Naive thymus-derived CD8-positive, alpha-beta T cell (primary cell): ENCODE measurements at places on chromosomes 5 and 9. TPM values are rescaled to one million over a fixed set of nuclear protein-coding genes. Genes with fewer than 3 reads are reported as not detected.

DNA sequence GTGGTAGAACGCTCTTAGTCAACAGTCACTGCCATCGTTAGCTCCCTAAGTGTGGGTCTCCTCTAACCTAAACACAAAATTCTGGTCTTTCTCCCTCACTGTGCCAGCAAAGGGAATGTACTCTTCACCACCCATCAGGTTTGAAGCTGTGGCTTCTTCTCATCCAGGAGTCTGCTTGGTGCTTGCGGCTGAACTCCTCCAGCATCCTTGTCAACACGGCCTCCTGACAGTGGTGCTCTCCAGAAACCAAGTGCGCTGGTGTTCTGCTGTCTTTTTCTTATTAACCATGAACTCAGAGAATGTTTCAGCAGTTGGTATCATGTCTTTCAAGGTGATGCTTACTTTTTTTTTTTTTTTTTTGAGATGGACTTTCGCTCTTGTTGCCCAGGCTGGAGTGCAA is 23.9 kb upstream of the LPCAT1 start:
- no peak overlapping the region for H3K27ac ChIP-seq
- DNase-seq: no peak
- H3K27me3 ChIP-seq: peaks cover 1% of the 10 kb centered on the region
- H3K36me3 ChIP-seq: peaks cover 2% of the 10 kb centered on the region

PRUNE2 gene
- total RNA-seq: not detected

GRCh38 chr9:104868687-104869404 is 59.1 kb downstream of the ABCA1 start:
- peaks cover 13% of the 10 kb centered on the region for H3K36me3 ChIP-seq
- DNase-seq: no peak
- no peaks in the 10 kb centered on the region for H3K27me3 ChIP-seq
- H3K4me1 ChIP-seq: no peaks in the 10 kb centered on the region
- H3K4me3 ChIP-seq: no peak overlapping the region

GRCh38 chr5:116137544-116138378 is 52.9 kb downstream of the COMMD10 start:
- no peak overlapping the region for H3K4me3 ChIP-seq
- no peaks in the 10 kb centered on the region for H3K27me3 ChIP-seq
- H3K36me3 ChIP-seq: peaks cover 4% of the 10 kb centered on the region
- peaks cover 6% of the 10 kb centered on the region for H3K4me1 ChIP-seq
- no peak for DNase-seq

DNA sequence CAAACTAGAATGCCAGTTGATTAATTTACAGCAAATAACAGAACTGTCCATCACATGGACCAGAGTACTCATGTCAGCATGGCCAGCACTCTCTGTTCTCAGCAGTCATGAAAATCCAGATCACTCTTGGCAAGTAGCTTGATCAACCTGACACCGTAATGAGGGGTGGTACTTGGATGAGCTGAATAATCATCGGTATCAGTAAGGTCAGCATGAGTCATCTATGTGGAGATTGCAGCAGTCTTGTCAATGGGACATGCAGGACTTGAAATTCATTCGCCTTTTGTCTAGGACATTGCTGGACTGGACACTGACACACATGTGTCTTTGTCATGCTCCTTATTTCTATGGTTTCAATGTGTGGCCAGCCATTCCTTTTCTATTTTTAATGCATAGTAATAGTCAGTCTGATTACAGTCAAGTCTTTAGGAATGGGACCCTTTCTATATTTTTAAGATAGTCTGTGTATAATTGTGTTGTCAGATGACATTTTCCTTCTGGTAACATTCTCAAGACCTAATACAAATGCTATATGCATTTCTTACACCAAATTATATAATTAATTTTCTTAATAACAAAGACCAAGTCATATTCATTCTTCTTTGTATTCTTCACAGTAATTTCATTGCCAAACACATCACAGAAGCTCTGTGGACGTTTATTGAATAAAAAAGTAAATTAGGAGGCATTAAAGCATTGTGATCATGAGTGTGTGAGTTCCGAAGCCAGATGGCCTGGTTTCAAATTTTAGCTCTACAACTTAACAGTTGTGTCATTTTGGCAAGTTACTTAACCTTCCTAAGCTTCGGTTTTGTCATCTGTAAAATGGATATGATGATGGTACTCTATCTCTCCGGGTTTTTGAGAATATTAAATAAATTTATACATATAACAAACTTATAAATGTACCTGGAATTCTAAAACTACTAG is 57.4 kb downstream of the ADAMTSL1 start:
- no peak overlapping the region for H3K4me3 ChIP-seq
- H3K4me1 ChIP-seq: no peaks in the 10 kb centered on the region
- no peak for DNase-seq
- H3K36me3 ChIP-seq: no peaks in the 10 kb centered on the region
- no peak overlapping the region for H3K27ac ChIP-seq

DNA sequence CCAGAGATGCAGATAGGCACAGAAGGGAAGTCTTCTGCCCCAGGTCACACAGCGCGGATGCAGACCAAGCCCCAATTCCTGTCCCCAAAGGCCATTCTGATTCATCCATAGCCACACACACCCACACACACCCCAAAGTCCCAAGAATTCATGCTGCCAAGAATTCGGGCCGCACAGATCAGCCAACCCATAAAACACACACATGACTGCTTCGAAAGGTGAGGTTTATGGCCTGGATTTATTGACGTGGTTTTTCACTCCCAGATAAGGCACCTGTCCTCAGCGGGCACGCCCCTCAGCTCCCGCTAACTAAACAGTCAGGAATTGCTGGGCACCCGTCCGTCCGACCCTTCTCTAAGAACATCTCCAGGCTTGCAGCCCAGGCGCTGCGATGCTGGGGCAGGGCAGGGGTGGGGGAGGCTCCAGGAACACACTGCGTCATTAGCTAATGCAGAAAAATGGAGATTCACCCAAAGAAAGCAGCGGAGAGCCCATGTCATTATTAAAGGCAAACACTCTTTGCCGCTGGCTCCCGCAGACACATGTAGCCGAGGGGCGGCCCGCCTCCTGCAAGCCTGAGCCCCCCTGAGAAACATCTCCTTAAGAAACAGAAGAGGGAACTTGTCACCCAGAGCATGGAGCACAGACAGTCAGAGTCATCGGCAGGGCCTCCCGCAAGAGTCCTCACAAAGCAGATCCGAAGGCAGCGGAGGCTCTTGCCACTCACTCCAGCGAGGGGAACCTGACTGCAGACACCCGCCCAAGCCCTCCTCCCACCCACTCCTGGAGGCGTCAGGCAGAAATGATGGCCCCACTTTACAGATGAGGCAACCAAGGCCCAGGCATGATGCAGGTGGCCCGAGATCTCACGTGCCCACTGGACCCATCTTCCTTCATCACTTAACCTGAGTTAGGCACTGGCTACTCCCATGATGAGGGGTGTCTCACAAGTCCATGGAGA is 19.9 kb downstream of the VAV2 start:
- H3K4me1 ChIP-seq: peaks cover 8% of the 10 kb centered on the region
- no peak overlapping the region for H3K27ac ChIP-seq
- no peak for DNase-seq

DNA sequence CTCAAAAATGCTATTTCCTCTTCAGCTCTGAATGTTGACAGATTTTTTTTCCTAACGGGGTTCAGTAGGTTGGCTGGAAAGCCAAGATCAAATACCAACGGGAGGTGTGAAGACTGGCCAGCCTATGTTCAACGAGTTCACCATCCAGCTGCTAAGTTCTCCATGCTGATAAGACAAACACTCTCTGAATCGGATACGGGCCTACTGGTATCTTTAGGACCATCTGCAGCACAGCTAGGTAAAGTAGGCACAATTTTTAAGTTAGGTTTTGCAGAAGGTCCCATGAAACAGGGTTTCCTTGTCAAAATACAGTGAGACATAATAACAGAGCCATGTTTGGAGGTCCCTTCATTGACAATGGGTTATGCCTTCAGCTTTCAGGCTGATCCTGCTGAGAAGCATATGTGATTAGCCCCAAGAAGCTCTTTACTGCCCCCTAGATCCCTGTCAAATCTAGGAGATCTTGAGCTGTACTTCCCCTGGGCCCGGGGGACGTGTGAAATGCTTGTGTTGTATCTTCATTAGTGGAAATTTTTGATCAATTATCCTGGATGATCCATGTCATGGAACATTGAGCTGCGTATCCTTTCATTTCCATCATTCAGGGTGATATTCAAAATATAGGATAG is 60.6 kb downstream of the PGM5 start:
- H3K36me3 ChIP-seq: no peaks in the 10 kb centered on the region
- no peak for DNase-seq
- H3K27me3 ChIP-seq: no peaks in the 10 kb centered on the region
- H3K4me1 ChIP-seq: no peaks in the 10 kb centered on the region

- peaks cover 22% of the 10 kb centered on the region for H3K27me3 ChIP-seq
- no peak overlapping the region for H3K4me3 ChIP-seq
- H3K27ac ChIP-seq: no peak overlapping the region
- H3K36me3 ChIP-seq: peaks cover 3% of the 10 kb centered on the region
- no peaks in the 10 kb centered on the region for H3K4me1 ChIP-seq
Observed at GRCh38 chr9:94696545-94696944, 30.0 kb upstream of the AOPEP start.

IFNA13 gene
- not detected for total RNA-seq

PCDHAC1 gene
- total RNA-seq: not detected

- no peak overlapping the region for H3K27ac ChIP-seq
- peaks cover 5% of the 10 kb centered on the region for H3K27me3 ChIP-seq
- no peak for DNase-seq
- no peak overlapping the region for H3K4me3 ChIP-seq
- H3K36me3 ChIP-seq: no peaks in the 10 kb centered on the region
Observed at GRCh38 chr9:128215491-128216409, 12.6 kb downstream of the DNM1 start.

DNA sequence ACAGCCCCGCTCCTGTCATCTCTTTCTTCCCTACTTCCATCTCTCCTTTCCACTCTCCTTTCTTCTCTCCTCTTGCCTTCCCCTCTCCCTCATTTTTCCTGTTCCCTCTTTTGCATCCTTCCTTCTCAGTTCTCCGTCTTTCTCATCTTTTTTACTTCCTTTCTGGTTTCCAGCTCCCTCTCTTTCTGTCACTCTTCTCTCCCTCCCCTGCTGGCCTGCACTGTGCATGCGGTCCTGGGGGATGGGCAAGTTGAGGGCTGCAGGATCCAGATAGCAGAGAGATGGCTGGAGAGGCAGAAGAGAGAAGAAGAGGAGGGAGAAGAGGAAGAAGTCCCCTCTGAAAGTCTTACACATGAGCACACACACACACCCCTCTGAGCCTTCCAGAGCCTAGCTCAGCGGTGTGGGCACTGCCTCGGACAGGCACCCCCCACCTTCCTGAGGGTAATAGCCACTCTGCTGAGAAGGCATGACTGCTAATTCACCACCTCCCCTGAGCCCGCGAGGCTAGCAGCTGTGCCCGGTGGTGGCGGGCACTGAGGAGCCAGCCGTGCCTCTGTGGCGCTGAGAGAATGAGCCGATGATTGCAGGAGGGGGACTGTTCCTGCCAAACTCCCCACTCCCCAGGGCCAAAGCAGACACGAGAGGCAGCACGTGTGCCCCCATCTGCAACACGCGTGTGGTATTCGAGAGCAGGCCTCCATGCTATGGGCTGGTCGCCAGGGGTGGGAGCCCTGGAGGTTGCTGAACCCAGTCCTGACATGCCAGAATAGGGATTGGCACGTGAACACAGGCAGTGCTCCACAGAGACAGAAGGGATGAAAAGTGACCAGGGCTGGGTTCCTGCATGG is 3.7 kb upstream of the CAMK2A start:
- no peak overlapping the region for H3K4me3 ChIP-seq
- H3K27me3 ChIP-seq: peaks cover 7% of the 10 kb centered on the region
- H3K27ac ChIP-seq: no peak overlapping the region
- no peak for DNase-seq
- H3K36me3 ChIP-seq: no peaks in the 10 kb centered on the region

DNA sequence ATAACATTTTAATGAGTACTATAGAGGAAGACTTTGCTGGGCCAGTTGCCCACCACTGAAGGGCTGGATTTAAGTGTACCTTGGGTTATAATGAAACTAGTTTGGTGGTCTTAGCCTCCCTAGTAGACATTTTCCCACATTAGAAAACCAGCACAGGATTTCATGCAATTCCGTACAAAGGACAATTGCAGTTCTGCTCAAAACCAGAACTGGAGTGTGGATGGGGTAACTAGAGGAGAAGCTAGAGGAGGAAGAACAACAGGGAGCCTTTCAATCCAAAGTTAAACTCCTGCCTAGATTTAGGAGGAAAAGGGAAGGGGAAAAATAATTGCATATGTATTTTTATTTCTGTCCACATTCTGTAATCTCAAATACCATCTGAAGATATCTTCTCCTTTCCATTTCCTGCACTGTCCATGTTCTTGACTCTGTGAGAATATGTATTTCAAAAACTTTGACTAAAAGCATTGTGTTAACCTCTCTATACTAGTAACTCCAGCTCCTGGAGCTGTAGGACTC is 97.5 kb upstream of the SSBP2 start:
- H3K4me3 ChIP-seq: no peak overlapping the region
- no peak for DNase-seq
- no peak overlapping the region for H3K27ac ChIP-seq
- H3K36me3 ChIP-seq: no peaks in the 10 kb centered on the region
- no peaks in the 10 kb centered on the region for H3K27me3 ChIP-seq
- peaks cover 20% of the 10 kb centered on the region for H3K4me1 ChIP-seq

BTNL3 gene
- total RNA-seq: not detected

DNA sequence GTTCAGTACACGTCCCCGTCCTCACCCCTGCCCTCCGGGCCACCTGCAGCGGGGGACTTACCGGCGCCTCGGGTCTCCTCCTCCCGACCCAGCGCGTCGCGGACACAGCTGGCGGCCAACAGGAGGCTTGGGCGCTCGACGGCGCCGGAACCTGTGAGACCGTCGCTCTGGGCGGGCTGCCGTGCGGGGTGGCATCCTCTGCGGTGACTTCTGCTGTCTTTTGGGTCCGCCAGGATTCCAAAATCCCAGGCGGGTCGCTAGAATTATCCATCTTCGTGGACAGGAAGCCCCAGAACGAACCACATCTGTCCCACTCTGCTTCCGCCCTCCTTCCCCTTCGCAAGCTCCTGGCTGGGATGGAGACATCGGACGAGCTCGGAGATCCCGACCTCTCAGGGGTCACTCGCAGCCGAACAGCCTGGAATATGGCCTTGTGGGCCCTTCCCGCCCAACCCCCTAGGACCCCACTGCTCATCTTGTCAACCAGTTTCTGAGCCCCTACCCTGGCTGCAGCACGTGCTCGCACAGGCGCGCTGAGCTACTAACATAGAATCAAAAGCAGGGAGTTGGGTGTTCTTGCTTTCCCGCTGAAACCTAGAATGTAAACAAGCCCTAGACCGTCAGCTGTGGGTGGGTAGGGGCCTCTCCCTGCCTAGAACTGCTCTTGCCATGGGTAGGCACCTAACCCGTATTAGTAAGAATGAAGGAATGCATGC is 947 bp upstream of the MARCHF3 start:
- H3K36me3 ChIP-seq: no peaks in the 10 kb centered on the region
- H3K27ac ChIP-seq: peak overlapping the region; percentile 92
- H3K4me1 ChIP-seq: peaks cover 20% of the 10 kb centered on the region

PCDHGB3 gene
- total RNA-seq: 0.55 TPM

- no peak overlapping the region for H3K4me3 ChIP-seq
- no peak for DNase-seq
- H3K27ac ChIP-seq: peak overlapping the region; percentile 83
- H3K36me3 ChIP-seq: peaks cover 19% of the 10 kb centered on the region
Observed at GRCh38 chr9:93009337-93010015, 49.0 kb upstream of the SUSD3 start.

SH3PXD2B gene
- total RNA-seq: 0.55 TPM
